Astrocyte (in vitro differentiated cells and primary cell): ENCODE measurements at places on chromosomes 6 and 20. TPM values are rescaled to one million over a fixed set of nuclear protein-coding genes. Genes with fewer than 3 reads are reported as not detected.

GRCh38 chr6:142207265-142207877 lies 60.3 kb downstream of the VTA1 start:
- DNase-seq, result peak; percentile 16

The ADAM33 gene
- total RNA-seq, result 2.3 and 3.0 TPM in 2 replicates

The THBS2 gene
- total RNA-seq, result 135 and 260 TPM in 2 replicates

The RAMACL gene
- total RNA-seq, result 1.2 and 1.3 TPM in 2 replicates

- no peak for DNase-seq
These were observed 13.4 kb upstream of the GMNN start for GRCh38 chr6:24761193-24761835.

DNA sequence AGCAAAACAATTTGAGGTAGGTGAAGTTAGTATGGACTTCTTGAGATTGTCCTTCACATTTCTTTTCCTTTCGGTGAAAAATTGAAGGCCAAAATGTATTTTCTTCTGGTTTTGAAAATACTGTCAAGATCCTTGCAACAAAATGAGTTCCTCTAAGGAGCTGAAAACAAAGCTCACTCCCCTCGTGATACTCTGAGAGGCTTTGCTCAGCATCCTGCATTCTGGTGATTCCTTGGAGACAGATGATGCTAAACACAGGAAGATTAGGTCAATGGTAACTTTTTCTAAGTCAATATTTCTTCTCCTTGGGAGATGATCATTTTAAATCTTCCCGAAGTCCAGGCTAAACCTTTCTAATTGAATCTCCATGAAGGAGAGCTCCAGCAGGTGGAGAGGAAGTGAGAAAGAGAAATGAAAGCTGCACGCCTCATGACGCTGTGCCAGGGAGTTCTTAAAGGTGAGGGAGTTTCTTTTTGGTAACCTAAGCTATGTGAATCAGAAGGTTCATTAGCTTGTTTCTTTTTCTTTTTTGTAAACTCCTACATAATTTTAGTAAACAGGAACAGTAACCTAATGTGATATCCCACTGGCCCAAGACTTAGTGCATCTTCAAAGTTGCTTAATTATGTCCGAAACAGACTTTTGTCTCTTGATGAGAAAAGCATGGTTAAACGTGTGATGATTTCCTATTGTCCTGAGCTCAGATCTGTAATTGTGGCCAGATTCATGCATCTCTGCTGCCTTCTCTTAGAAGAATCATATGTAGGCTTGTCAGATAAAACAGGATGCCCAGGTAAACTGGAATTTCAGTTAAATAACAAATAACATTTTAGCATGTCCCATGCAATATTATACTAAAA lies 15.0 kb downstream of the ESR1 start:
- no peak for DNase-seq

The ALDH8A1 gene
- total RNA-seq, result 0.41 TPM in 2 replicates

- DNase-seq, result peak; percentile 92
These were observed 365.2 kb downstream of the SYNE1 start for GRCh38 chr6:152271776-152272464.

DNA sequence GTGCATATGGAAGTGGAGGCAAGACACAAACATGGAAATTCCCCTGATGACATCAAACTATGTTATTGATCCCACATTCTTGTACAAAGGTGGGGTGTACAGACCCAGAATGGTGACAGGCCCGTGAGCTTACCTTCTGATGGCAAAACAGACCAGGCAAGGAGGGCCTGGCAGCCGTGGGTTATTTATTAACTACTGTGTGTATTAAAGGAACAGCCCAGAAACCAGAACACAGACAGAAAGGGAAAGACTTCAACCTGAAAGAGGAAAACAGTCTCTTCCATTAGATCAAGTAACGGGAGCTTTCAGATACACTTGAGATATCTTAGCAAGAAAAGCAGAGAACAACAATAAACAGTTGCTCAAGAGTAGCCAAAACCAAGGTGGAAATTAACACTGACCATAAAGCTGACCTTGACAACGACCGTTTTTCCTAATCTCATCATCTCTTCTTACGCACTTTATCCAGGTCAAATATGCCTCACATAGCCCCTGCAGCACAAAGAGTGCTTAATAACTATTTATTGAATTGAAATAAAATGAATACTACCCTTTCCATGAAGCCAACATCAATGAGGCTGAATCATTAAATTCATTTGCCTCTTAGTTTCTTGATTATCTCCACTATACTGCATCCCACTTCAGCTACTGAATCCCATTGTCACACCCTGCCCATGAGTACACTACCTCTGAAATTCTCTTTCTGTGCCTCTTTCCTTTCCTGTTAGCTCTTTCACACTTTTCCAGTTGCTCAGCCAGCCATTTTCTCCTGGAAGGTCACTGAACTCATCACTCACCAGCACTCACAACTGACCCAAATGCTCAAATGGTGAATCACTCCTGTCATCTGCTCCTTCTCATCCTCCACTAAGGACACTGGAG lies 67.4 kb downstream of the MOXD1 start:
- peak; percentile 93 for DNase-seq

DNA sequence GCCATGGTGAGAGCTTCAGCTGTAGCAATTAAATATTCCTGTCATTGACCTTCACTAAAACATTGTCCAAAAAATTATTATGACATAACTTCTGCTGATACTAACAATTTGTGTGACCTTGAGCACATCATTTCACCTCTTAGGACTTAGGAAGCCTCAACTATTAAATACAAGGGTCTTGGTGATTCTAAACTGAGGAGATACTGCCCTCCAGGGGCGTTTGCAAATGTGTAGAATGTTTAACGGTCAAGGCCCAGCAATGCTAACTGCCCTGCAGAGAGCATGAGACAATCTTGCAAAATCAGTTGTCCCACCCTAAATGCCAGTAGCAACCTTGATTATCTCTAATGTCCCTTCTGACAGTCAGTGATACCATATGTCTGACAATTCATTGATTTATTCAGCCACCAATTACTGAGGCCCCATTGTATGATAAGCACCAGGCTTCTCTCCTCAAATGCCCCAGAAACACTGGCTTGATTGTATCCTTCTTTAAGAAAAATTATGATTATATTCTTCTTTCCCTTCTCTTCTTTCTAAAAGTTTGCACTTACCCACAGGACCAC lies 284.1 kb upstream of the PLN start:
- peak; percentile 8 for DNase-seq

- DNase-seq, result peak; percentile 36
These were observed 56.1 kb downstream of the GJA1 start for GRCh38 chr6:121491576-121491975.

- DNase-seq, result no peak
These were observed 133.9 kb upstream of the SOX4 start for GRCh38 chr6:21459641-21460040.

The TBCC gene
- 25.8 and 27.4 TPM in 2 replicates for total RNA-seq

DNA sequence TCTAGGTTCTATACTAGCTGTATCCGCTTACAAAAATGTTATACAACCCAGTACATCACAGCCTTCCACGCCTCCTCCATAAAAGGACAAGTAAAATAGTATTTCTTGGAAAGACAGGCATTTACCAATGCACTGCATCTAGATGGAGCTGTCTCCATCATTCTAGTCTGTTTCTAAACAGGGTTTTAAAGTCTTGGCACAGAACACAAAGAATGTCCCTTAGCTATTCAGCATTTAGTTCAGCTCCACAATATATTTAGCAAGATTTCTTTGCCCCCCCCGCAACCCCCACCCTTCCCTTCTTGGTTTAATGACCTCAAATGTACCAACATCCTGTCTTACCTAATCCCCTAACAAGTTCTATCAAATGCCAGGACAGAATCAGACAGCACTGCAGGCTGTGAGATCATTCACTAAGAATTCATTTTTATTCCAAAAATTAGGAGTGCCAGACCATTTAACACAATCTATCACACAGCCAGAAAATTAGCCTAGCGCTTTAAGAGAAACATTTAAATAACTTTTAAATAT lies 198.6 kb downstream of the BACH2 start:
- DNase-seq, result peak; percentile 99

The MATN4 gene
- total RNA-seq, result 0.19 and 0.20 TPM in 2 replicates

- no peak for DNase-seq
These were observed 103.0 kb downstream of the PLEKHG1 start for GRCh38 chr6:150702675-150703074.

DNA sequence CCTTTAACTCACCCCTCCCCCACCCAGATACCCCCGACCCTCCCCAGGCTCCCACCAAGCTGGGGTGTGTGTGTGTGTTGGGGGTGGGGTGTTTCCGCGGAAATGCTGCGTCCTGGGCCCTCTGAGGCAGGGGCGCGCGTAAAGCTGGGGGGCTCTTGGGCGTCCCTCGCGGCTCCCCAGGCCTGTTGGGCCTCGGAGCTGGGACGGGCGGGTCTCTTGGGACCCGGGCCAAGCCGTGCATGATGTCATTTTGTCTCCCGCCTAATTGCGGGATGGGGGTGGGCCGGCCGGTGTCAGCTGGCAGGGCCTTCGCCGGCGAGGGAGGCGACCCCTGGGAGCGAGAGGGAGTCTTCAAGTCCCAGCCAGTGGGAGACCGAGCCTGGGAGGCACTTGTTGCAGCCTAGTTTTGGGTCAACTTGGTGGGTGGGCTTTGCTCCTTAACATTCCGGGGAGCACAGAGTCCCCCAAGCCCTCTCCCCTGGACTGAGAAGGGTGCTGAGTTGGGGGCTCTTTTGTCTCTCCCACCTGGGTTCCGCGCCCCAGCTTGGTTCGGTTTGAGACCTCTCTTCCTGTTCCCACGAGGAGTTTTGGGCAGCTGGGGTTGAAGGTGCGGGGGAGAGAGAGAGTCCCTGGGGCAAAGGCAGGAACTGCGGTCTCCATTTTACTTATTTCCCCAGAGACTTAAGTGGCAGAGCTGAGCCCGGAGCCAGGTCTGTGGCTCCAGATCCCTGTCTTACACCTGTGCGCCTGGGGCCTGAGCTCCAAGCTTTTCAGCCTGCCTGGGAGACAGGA lies 623 bp downstream of the MYBL2 start:
- no peak for DNase-seq

The SLC13A3 gene
- total RNA-seq, result 0.50 and 0.66 TPM in 2 replicates

GRCh38 chr6:75931011-75931680 lies 141.3 kb downstream of the IMPG1 start:
- peak; percentile 31 for DNase-seq

GRCh38 chr6:53691252-53691651 lies 25.7 kb upstream of the KLHL31 start:
- no peak for DNase-seq

The SLC22A2 gene
- total RNA-seq, result not detected in 2 replicates

The RIPPLY2 gene
- total RNA-seq, result not detected in 2 replicates

DNA sequence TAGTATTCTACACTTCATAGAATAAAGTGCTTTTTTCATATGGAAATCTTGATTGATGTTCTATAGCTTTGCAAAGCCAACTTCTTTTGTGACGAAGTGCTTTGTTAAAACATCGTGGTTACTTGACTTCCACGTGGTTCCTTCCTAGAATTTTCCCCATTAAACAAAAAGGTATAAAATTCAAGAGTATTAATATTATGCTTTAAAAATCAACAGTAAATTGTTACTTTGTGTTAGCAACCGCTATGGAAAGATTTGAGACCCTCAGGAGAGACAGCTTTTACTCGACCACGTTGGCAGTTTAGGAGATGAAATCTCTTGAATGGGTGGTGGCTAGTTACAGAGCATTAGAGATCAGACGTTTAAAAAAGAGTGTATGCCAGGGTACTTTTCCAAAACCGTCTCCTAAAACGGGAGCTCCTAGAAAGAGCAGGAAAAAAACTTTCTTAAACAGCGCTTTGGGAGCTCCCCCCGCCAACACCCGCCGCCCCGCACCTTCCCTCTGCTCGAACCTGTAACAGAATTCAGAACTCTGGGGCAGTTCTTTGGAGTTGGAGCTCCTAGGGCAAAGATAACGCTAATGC lies 920 bp downstream of the GJA1 start:
- no peak for DNase-seq

DNA sequence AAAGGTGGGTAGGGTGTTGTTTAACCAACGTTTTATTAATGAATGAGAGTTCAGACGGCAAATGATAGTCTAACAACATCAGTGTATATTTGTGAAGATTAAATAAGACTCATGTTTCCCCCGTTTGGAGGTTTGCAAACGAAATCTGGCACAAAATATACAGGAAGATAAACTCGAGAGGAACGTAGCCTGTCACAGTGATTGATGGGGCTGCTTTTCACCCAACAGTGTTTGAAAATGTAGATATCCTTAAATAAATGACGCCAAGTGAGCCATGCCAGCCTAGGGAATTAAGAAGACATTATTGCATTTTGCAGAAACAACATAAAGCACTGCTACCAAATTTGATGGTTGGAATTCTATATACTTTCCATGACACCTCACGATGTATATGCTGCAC lies 696.5 kb upstream of the FLRT3 start:
- DNase-seq, result no peak

The SDC4 gene
- 125 and 135 TPM in 2 replicates for total RNA-seq

The HCRTR2 gene
- 0.23 and 0.36 TPM in 2 replicates for total RNA-seq

The PRL gene
- total RNA-seq, result not detected in 2 replicates

The HLA-F gene
- total RNA-seq, result 6.0 and 7.4 TPM in 2 replicates

The MYBL2 gene
- total RNA-seq, result 3.0 and 6.2 TPM in 2 replicates

DNA sequence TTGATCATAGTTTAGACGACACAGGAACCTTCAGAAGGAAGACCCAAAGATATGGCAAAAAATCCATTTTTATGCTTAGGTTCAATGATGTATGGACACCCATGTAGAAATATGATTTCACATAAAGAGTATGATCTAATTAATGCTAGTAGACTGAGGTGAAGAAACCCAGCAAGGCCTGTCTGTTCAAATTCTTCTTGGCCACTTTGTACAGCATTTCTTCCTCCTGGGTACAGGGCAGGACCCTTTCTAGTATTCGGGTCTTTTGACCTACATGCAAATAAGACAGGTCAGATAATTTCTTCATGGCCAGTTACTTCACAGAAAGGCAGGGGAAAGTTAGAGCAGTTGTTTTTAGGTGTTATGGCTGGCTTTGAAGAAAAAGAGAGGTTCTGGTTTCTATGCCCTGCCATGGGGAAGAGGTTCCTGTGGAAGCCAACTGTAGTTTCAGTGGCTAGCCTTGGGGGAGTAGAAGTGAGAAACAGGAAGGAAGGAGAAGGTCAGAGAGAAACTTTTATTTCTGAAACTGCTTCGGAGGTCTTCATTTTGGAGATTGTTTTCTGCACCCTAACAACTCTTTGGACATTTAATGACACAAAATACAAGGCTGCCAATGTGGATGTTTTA lies 208.3 kb downstream of the PTPRK start:
- DNase-seq, result no peak

The MLN gene
- total RNA-seq, result not detected in 2 replicates

GRCh38 chr6:87705070-87705691 lies 3.1 kb upstream of the AKIRIN2 start:
- DNase-seq, result peak; percentile 71

The REM1 gene
- total RNA-seq, result not detected in 2 replicates
